HTR-8/SVneo (cell line): ENCODE measurements at places on chromosomes 12 and 14.

GRCh38 chr12:70756791-70757190 lies 119.6 kb upstream of the PTPRB start:
- no peak for DNase-seq

DNA sequence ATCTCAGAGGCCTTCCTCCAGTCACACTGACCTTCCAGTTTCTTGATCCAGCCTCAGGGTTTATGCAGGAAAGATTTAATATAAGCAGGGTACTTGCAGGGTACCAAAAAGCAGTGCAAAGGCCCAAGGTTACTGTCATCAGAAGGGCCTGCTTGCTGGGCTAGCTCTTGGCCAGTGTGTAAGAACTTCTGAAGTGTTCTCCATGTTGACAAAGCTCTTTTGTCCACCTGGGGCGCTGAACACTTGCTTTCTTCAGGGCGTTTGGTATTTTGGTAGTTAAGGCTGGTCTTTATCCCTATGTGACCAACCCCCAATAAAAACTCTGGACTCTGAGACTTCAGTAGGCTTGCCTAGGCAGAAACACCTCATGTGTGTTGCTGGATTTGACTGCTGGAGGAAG lies 69.7 kb downstream of the ZC3H14 start:
- no peak for DNase-seq

GRCh38 chr12:84874825-84875139 lies 37.8 kb downstream of the SLC6A15 start:
- no peak for DNase-seq

GRCh38 chr12:47264951-47265350 lies 185.2 kb upstream of the AMIGO2 start:
- no peak for DNase-seq
